ENCODE measurements at places on chromosomes 16 and 17.

- peak; percentile 14 for DNase-seq
Observed at GRCh38 chr16:87570938-87571867, 31.1 kb upstream of the JPH3 start.

DNA sequence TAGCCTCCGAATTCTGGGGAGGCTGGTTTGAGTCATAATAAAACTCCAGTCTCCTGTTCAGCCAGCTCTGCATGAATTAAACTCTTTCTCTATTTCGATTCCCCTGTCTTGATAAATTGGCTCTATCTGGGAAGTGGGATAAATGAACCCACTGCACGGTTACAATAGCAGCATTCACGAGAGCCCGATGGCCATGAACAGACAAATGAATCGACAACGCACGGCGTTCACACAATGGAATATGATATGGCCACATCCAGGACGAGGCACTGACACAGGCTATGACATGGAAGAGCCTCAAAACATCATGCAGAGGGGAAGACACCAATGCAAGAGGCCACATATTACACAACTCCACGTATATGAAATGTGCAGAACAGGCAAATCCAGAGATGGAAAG, 5.6 kb upstream of the CARD14 start:
- DNase-seq, result no peak

DNA sequence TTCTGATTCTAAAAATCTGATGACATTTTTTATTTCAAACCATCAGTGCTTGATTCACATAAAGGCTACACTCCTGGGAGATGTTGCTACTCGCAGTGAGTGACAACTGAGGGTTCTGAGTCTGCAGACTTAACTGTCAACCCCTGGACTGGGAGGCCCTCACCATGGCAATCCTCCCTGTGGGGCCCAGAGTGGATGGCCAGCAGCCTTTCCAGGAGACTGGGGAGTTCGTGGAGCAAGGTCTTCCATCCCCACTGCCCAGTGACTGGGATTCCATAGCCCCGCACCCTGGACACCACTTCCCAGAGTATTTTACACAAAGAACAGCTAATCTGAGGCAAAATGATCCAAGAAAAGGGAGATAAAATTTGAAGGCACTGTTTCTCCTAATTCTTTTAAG, 59.3 kb downstream of the CREBBP start:
- DNase-seq, result no peak

DNA sequence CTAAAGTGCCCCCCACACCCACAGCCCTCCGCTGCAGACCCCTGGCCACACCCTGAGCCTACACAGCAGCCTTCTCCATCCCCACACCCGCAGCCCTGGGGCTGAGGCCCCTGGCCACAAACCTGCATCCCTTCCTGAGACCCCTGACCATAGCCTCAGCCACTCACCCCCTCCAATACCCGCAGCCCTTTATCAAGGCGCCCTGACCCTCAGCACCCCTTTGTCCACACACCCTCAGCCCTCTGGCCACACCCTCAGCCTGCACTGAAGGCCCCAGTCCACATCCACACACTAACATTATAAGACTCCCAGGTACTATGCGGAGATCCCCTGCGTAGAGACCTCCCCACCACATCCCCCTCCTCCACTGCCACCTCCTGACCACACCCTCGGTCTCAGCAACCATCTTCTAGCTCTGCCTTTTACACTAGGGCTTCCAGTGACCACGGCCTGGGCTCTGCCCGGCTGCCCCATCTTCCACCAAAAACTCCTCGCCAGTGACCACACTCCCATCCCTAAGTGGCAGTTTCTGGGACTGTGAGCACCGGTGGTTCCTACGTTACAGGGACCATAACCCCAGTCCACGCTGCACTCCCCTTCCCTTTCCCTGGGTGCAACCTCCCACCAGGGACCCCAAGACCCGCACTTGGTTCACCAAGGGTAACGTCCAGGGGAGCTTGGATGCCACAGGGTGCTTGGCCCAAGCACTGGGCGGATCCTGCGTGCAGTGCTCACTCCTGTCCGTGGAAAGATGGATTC, 818 bp downstream of the TPPP3 start:
- DNase-seq, result no peak

GRCh38 chr17:7240375-7240774, 1.1 kb upstream of the PHF23 start:
- no peak for DNase-seq

- DNase-seq, result no peak
Observed at GRCh38 chr16:25107466-25107792, 4.1 kb upstream of the LCMT1 start.

- no peak for DNase-seq
Observed at GRCh38 chr17:72646176-72646575, 446.3 kb downstream of the SLC39A11 start.

DNA sequence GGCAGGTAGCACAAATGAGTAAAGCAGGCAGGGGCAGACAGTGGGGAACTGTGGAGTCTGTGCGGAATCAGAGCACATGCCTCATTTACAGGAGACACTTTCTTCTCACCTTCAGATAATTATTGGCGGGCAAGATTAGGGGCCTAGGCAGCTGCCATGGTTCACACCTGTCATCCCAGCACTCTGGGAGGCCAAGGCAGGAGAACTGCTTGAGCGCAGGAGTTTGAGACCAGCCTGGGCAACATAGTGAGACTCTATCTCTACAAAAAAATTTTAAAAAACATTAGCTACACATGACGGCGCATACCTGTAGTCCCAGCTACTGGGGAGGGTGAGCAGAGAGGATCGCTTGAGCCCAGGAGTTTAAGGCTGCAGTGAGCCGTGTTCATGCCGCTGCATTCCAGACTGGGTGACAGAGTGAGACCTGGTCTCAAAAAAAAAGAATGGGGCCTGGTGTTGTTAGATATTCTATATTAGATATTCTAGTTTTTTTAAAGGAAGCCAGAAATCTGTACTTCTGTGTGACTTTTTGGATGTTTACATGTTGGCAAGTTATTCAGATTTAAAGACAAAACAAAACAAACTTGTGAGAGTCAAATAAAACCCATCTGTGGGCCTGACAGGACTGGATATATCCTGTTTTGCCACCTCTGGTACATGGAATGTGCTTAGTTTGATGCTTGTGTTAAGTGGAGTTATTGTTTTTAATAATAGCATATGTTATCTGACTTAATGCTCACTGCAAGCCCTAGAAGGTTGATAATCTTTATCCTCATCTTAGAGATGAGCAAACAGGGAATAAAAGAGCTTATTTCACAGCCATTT, 4.9 kb upstream of the LPCAT2 start:
- no peak for DNase-seq

- no peak for DNase-seq
Observed at GRCh38 chr17:37382056-37382455, 6.3 kb downstream of the C17orf78 start.

DNA sequence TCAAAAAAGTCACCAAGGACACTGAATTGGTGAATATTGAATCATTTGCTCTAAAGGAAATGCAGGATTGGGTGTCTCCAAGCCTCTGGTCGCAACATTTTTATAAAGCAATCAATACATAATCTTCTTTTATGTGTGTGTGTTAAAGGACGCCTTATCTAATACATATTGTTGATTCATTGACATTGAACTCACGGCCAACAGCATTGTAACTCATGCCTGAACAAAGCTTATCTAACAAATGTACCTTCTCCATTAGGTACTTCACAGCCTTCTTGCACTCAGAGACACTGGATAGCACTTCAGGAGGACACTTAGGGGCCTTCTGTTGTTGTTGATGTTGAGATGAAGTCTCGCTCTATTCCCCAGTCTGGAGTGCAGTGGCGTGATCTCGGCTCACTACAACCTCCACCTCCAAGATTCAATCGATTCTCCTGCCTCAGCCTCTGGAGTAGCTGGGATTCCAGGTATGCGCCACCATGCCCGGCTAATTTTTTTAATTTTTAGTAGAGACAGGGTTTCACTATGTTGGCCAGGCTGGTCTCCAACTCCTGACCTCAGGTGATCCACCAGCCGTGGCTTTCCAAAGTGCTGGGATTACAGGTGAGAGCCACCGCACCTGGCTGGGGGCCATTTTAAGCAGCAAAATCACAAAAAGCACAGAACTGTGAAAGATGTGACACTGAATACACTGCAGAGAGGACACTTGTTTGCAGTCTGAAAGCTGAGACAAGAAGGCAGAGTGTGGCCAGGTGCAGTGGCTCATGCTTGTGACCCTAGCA, 13.2 kb upstream of the PDXDC1 start:
- no peak for DNase-seq

DNA sequence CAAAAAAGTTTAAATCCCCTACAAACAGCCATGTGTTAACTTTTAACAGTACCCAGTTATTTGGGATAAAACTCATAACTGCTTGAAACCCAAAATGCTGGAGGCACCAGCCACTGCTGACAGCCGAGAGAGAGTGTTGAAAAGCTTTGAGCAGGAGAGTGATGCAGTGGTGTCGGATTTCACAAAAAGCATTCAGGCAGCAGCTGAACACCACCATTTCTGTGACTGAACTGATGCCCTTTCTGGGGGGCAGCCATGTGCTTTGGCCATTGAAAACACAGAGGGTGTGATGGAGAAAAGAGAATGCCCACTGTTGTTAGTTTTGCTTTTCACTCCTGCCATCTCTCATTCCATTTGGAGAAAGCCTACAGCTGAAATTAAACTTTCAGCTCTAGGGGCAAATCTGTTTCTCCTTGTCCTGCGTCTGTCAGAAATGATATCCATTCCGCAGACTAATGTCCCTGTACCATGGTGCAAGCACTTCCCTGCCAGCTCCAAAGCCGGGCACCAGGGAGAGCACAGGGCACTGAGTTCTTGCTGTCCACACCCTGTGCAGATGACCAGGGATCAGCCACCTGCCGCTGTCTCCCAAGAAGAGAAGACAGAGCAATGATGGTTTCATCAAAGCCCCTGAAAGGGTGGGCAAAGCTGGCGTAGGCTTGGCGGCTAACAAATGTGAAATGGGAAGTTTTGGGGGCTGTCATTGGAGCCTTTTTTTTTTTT, 16.6 kb upstream of the MLYCD start:
- no peak for DNase-seq

DNA sequence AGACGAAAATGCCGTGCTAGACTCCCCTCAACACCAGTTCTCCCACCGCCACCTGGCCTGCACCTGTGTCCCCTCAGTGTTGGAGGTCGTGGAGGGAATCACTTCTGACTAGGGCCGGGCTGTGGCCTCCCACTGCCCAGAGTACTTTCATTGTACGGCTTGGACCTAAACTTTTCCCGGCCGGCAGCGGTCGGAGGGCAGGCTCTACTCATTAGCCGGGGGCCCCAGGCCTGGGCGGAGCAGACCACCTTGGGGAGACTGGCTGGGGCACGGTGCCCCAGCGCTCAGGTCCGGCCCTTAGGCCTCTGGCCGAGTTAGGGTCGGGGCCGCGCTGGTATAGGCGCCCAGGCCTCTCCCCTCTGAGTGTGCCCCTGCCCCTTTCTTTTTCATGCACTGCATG, 639 bp downstream of the CLDN6 start:
- DNase-seq, result no peak

DNA sequence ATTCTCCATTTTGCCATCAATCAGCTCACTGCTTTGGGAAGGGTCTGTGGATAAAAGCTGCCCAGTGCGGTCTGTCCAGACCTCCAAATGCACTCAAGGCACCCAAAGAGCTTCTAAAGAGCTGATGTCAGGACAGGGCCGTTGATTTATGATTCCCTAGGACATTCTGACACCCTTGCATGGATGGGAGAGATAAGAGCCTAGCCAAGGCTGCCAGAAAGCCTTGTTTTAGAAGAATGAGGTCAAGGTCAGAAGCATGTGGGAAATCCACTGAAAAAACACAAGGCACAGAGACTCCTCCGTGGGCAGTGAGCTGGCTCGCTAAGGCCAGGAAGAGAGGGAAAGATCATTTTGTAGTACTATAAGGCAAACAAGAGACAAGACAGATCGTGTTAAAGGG, 214.0 kb downstream of the CDH11 start:
- DNase-seq, result no peak

DNA sequence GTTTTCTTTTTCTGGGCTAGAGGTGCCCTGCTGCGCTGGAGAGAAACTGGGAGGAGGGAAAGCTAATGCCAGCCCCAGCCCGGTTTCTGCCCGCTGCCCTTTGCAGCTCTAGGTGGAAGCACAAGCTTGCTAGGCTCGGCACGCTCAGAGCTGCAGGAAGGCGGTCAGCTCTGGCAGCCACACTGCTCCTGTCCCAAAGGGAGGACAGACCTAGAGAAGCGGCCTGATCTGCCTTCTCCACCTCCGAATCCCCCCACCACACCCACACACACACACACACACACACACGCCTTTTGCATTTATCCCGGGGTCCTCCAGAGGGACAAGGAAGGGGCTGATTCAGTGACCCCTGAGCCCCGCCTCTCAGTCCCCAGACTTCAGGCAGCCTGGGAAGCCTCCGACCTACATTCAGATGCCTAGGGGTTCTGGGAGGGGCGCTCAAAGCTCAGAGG, 418.1 kb downstream of the SOX9 start:
- DNase-seq, result no peak

GRCh38 chr17:4657678-4658077, 16.2 kb upstream of the ALOX15 start:
- DNase-seq, result no peak

DNA sequence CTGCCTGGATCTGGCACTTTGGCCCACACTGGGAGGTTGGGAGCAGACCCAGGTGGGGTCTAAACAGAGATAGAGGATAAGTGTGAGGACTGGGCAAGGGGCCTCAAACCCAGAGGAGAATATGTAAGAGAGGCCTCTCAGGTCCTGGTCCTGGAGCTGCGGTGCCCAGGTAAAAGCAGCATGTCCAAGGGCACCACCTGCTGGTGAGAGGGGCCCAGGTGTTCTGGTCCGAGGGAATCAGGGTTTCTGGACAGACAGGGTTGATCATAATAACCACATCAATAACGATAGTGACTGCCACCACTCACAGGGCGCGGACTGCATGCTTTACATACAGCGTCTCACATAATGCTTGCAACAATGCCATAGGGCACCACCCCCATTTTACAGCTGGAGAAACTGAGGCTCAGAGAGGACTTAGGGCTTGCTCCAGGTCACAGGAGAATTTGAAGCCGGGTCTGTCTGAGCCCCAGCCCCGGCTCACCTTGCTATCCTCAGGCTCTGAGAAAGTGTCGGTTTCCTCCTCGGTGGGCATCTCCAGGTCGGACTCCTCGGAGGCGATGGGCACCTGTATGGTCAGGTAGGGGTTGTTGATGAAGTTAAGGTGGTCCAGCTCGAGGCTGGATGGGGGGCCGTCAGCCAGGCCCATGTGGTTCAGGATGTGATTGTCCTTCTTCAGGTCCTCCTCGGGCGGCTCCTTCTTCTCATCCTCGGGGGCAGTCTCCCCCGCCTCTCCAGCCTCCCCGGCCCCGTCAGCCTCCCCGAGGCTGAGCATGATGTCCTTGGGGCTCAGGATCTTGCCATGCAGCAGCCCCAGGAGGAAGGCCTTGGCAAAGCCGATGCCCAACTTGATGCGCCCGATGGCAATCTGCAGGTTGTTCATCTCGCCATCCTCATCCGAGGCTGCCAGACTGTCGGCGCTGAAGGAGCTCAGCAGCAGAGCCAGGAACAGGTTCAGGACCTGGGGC, 19.1 kb upstream of the CD79B start:
- no peak for DNase-seq

All from activated T-cell treated with anti-CD3 and anti-CD28 coated beads for 48 hours (primary cell).